Dermis microvascular lymphatic vessel endothelial cell (primary cell): ENCODE measurements at places on chromosomes 12 and 14.

DNA sequence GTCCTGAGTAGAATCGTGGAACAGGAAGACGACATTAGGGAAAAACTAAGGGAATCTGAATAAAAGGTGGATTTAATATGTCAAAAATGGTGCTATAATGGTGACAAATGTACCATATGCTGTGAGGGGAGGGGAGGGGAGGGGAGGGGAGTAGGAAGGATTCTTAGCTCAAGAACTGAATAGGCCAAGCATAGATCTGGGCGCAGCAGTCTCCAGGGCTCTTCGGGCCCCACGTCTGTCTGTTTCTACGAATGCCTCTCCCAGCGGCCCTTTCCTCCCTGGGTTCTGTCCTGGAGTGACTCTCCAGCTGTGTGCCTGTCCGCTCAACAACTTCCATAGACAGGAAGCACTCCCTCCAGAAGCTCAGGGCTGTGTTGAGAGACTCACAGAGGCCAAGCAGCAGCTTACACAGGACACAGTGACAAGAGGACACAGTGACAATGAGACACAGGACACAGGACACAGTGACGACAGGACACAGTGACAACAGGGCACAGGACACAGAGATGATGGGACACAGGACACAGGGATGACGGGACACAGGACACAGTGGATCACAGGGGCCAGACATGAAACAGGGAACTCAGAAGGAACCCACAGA is 42.4 kb upstream of the PPP2R5C start:
- DNase-seq: peak; percentile 7

DNA sequence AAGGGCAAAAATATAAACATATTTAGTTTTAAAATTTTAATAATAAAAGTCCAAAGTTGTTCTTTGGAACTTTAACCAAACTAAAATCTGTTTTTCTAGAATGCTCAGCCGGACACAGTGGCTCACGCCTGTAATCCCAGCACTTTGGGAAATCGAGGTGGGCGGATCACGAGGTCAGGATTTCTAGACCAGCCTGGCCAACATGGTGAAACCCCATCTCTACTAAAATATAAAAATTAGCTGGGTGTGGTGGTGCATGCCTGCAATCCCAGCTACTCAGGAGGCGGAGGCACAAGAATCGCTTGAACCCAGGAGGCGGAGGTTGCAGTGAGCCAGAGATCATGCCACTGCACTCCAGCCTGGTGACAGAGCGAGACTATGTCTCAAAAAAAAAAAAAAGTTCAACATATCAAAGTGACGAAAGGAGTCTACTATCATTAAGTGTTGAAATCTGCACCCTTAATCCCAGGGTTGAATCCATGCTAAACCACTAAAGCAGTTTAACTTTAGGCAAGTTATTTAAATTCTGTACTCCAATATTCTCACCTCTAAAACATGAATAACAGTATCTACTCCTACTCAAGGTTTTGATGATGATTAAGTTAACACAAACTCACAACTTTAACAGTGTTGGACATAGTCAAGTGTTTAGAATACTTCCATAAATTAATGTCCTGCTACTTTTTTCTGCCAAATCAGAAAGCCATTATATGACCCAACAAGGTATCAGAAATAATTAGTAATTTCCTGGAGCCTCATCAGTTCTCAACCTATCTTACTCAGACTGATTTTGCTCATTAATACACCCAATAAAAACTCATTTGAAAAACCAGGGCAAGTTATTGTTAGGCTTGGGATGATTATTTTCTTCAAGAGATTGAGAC is 11.0 kb downstream of the HNRNPC start:
- DNase-seq: no peak

DNA sequence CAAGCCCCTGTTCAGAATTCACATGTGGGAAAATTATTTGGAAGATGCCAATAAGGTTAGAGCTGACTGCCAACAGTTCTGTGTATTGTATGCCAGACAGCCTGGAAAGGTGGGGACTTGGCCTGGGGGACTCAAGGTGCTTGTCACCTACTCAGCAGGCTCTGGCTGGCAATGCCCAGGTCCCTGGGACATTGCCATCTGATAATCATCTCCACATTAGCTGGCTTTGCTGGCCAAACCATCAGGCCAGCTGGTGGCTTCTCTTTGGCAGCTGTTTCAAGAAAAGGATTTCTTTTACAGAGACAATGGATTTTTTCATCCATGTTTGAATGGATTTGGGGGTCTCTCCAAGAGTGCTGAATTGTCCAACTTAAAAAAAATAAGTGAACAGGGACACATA is 165.2 kb downstream of the BRMS1L start:
- DNase-seq: no peak

GRCh38 chr14:99043756-99044155 is 228.2 kb downstream of the BCL11B start:
- no peak for DNase-seq

DNA sequence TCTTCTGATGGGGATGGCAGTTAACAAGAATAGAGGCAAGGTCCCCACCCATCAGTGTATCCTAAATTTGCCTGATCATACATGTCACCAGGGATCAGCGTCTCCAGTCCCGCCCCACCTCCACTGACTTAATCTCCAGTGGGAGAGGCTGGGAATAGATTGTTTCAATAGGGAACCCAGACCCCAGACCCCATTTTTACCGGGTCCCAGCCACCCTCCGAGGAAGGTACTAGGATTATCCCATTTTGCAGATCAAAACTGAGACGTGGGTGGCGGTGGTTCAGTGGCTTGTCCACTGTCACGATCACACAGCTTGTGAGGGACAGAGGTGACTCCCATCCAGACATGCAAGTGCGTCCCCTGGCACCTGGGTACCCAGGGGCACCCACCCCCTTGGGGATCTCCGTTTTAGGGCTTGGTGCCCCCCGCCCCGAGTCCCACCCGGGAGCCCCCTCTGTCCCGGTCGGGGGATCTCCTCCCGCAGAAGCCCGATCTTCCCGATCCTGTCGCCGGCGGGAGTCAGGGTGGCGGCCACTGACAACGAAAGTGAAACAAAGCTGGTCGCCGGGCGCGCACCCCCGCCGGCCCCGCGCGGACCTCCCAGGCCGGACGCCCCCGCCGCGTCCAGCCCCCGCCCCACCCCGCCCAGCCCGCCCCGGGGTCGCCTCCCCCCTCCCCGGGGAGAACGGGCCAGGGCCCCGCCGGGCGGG is 523 bp downstream of the WSB2 start:
- peak; percentile 59 for DNase-seq

DNA sequence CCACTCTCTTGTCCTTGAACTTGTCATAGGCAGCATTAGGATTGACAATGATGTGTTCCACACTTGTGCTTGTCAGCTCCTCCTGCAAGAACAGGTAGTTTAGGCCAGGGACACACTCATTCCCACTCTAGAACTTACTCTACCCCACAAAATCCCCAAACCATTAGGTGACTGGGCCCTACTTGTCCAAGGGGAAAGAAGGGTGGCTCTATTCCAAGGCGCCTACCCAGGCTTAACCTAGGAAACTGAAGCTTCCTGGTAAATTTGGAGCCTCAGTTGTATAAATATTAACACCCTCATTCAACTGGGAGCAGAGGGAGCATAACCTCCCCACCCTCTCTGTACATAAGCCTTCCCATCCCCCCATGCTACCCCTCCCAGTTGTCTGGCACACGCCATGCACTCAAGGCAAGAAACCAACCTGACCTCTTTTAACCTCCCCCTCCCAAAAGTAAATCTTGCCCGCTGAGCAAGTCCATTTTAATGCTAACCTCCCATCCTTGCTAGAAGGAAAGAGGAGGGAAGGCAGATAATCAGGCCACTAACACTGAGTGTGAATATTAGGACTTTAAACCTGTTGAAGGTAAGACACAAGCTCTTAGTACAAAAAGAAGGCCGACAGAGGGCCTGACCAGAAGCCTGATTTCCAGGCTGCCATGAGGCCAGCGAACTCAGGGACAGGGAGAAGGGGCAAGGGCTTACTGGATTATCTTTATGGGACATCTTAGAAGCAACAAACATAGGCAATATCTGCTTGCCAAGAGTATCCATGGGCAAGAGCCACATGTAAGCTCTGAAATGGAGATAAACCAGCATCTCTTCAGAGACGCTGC is 11.0 kb downstream of the DCTN2 start:
- DNase-seq: no peak

DNA sequence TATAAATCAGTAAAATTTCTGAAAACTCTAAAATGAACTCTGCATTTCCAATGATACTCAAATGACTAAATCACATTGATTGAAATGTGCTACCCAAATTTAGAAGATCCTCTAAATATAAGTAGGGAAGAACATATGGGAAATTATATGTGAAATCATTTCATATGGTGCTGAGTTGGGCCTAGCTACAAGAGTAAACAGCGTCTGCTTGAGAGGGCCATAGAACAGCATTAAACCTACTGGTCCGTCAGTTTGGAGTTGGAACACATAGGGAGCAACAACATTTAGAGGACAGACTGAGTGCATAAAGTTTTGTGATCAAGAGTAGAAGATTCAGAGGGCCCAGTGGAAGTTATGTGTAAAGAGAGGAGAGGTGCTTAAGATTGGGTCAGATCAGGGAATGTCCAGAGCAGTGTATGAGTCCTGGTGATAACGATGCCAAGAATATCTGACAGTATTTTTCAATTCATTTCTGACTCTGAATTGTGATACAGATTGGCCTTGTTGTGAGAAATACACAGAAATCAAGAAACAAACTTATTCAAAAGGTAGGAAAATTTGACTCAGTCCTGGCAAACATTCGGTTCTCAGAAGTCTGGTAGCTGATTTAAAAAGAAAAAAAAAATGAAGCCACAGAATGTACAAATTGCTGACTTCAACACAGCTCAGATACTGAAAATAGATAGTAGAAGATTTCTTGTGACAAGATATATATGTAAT is 362.2 kb downstream of the CCDC91 start:
- no peak for DNase-seq

DNA sequence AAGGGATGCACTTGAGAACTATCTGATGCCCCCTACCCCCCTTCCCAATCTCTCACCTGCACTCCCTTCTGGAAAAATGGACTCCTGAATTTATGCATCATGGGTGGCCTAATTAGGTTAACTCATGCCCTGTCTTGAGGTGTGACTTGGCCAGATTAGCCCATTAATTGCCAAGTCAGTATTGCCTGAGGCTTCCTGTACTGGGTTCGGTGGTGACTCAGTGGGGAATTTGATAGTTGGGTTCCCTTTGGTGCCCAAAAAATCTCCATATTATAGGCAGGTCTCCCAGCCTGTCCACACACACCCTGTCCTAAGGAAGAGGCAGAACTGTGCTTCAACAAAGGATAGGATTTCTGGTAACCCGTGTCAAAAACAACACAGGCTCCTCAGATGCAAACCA is 146.1 kb downstream of the CHST11 start:
- no peak for DNase-seq

GRCh38 chr12:131913666-131914065 is 15.4 kb upstream of the PUS1 start:
- DNase-seq: no peak

DNA sequence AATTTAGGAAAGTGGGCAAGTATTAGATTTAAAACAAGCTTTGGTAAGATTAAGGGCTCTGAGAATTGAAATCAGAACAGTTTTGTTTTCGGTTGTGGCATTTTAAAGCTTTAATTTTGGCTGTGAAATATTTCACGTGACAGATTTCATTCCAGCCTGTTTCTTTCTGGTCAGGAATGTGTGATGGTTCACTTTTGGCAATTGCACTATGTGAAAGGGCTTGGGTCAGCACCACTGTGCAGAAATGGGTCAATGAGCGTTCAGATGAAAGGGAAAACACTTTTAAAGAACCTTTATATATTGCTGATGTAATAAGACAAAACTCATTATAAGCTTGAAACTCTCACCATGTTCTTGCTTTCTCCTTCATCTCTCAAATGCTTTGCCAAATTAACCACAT is 17.1 kb downstream of the NUBPL start:
- no peak for DNase-seq

- DNase-seq: no peak
These were observed 10.8 kb upstream of the CEBPE start for GRCh38 chr14:23129759-23130316.

DNA sequence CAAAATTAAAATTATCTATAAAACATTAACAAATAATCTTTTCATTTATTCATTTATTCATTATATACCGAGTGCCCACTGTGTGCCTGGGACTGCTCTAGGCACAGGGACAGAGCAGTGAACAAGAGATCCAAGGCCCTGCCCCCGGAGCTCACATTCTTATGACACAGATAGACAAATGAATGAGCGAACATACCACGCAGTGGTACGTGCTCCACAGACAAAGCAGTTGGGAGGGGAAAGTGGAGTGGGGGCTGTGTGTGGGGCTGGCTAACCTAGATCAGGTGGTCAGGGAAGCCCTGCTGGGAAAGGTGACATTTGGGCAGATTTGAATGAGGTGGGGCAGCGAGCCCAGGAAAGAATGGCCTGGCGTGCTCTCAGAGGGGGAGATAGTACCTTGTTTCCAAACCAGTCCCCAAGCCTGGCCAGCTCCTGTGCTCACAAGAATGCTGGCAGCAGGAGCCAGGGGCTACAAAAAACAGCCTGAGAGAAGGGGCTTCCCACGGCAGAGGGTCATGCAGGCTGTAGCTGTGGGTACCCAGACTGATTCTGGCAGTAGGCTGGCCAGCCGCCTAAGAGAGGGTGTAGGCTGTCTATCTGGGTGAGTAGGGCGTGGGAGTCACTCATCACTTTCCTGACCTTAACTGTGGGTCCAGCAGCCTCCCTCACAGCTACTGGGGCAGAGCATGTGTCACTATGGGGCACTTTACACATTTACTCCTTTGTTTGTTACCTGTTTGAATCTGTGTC is 57.8 kb upstream of the ACTN1 start:
- DNase-seq: no peak

DNA sequence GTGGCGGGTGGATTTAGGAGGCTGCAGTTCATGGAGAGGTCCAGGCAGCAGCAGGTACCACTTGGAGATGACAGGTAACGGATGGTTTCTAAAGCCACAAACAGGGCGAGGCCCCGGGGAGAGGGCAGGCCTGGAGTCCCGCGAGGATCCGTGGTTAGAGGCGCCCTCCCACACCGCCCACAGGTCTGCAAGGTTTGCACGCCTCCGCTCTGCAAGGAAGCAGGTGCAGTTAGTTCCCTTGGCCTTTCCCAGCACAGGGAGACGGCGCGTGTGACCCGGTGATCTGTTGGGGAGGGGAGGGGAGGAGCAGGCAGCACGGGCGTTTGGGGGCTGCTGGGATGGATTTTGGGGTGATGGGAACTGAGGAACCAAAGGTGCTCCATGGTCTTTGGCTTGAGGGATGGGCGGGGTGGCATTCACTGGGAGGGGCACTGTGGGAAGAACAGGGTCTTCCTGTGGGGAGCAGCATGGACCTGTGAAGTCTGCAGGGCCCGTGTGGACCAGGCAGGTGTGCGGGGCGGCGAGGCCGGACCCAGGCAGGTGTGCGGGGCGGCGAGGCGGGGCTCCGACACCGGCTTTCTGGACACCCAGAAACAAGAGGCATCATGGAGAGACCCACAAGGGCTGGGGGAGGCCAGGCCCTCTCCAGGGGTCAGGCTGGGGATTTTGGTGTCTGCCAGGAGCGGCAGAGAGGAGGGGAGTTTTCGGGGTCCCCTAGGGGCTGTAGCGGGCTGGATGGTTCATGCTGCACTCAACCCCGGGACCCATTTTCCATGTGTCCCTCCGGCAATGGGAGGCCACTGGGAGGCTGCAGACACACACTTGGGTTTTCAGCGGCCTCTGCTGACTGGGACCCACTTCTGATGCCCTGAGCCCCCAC is 29.1 kb downstream of the NOC4L start:
- DNase-seq: no peak

- DNase-seq: no peak
These were observed 13.7 kb upstream of the WSCD2 start for GRCh38 chr12:108115123-108116121.

- peak; percentile 17 for DNase-seq
These were observed 567 bp downstream of the FUT8 start for GRCh38 chr14:65412856-65413738.
